ENCODE measurements at places on chromosomes 5 and 9. TPM values are rescaled to one million over a fixed set of nuclear protein-coding genes. Genes with fewer than 3 reads are reported as not detected.

GRCh38 chr5:80672140-80672736 lies 17.5 kb upstream of the DHFR start:
- DNase-seq, result peak; percentile 81

DNA sequence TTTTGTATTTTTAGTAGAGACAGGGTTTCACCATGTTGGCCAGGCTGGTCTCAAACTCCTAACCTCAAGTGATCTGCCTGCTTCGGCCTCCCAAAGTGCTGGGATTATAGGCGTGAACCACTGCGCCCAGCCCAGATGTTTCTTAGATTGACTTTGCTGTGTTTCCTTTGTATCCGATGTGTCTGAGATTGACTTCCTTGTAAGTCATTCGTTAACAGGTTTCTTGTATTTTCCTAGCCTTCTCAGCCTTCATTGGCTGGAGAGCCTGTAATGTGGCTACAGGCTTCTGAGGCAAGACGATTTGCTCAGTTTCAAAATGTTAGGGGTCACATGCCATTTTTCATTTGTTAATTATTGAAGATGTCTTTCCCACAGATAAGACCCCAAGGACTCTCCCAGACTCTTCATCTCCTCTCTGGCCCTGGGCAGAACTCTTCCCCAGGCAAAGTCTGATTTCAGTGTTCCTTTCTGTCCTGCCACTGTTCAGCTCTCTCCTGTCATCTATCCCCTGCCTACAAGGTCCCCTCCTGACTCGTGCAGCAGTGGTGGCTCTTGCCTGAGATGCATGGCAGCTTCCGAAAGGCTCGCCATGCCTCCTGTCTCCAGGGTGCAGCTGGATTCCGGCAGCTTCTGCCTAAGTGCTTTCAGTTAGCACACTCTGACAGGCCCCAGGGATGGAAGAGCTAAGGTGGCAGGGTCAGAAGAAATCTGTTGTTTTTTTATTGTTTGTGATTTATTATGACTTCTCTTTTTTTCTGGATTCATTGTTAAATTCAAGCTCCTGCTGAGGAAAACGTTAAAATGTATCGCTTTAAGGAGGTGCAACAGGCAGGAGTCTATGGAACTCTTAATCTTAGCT lies 206.4 kb downstream of the AOPEP start:
- no peak for DNase-seq

DNA sequence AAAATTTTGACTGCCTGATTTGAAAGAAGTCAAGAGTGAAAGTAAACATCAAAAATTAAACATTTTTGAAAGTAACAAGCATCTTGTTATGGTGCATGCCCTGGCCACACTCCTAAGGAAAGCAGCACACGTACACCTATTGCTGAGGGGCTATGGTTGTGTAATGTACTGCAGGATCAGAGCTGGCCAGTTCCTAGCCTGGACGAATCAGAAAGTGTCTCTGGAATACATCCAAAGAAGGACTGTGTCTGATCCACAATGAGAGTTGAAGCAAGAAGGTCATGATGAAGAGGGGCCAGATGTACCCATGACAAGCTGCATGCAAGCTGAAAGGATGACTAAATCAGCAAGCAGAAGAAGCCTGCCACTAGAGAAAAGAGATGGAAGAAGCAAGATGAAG lies 618.2 kb downstream of the TLE1 start:
- no peak for DNase-seq

DNA sequence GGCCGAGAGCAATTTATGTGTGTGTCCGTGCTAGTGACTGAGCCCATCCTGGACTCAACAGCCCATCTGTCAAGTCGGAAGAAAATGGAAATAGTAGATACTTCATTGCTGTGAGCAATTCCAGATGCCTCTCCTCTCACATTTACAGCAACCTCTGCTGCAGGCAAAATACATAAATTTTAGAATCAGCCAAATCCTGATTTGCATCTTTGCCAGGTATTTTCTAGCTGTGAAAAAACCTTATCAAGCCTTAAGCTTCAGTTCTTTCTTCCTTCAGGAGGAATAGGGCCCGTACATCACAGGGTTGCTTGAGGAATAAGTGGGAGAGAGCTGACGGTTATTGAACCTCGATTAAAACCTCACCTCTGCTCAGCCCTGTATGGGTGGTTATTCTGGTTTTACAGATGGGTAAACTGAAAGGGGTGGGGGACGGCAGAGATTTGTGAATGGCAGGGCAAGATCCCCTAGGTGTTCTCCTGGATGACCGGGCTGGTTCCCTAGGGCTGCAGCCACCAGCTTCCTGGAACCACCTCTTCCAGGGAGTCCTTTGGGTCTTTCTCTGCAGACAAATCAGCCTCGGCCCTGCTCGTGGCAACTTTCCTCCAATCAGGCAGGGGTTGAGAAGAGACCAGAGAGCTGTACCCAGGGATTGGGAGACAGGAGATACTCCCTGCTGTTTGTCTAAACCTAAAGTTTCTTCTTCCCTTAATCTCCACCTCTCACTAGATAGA lies 5.3 kb upstream of the MSX2 start:
- no peak for DNase-seq

DNA sequence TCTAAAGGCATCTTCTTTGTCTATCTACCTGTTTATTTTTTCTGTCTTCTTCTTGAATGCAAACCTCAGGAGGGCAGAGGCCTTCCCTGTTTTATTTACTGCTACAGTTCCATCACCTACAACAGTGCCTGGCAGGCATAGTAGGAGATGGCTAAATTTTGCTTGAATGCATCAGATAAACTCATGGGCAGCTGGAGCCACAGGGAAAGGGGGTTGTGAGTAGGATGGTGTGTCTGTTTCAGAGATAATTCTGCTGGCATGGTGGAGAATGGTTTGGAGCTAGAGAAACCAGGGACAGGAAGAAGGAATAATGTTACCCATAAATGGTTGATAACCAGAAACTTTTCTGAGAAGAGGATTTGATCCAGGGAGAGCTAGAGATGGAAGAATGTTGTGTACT lies 189.8 kb upstream of the BRINP1 start:
- DNase-seq, result no peak

GRCh38 chr5:1931604-1932231 lies 49.0 kb upstream of the IRX4 start:
- DNase-seq, result no peak

GRCh38 chr5:80324912-80325311 lies 5.1 kb downstream of the SPZ1 start:
- no peak for DNase-seq

The TMEM174 gene
- not detected for total RNA-seq

The KIF4B gene
- total RNA-seq, result 0.26 TPM

The DROSHA gene
- total RNA-seq, result 45.8 TPM

The CENPK gene
- 10.2 TPM for total RNA-seq

The SLC36A3 gene
- not detected for total RNA-seq

The NTRK2 gene
- 10.4 TPM for total RNA-seq
